GM12878 (cell line): ENCODE measurements at places on chromosomes 6 and 20.

- DNase-seq, result no peak
Measured at GRCh38 chr6:3742076-3742425, 9.5 kb downstream of the PXDC1 start.

DNA sequence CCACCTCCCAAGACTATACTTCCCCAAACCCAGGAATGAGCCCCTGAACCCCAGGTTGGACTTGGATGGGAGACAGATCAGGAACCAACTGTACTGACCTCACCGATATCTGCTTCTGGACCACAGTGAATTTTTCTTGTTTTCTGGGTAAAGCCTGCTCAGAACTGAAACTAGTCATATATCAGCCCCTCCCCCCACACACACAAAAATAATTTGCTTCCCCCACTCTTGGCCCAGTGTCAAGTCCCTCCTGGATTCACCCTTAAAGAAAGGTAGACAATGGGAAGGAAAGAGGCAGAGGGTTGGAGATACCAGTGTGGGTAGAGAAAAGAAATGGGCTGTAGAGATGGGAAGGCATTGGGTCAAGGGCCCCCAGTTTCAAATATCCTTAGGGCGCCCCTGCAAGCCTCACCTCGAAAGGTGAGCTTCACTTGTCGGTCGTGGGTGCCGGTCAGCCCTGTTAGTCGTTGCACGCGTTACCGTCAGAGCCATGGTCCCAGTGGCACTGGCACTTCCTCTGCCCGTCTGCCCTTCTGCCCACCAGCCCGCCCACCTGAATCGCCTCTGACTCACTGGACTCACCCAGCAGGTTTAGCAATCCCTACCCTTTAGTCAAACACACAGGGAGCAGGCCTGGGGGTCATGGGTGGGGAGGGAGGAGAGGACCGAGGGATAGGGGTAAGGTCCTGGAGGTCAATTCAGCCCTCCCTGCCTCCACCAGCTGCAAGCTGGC is 8.5 kb upstream of the SPAG4 start:
- no peak for DNase-seq

GRCh38 chr20:53575481-53576194 is 18.0 kb downstream of the ZNF217 start:
- DNase-seq, result no peak

DNA sequence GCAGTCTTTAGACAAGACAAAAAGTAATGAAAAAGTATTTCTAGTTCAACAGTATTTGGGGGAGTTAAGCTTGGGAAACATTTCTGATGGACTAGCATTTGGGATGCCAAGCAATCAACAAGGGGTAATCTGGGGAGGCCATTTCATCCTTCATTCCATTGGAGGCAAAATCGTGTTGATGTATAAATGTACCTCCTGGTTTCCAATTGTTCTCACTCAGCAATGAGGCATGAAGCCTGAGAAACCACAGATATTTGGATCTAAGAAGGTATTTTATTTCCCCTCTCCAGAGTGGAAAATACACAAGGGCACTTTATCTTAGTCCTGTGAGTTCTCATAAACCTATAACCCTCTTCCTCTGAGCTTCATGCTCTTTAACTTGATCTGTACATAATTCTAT is 68.2 kb downstream of the TBX18 start:
- DNase-seq, result no peak

- DNase-seq, result no peak
Measured at GRCh38 chr6:163321717-163322116, 92.8 kb upstream of the QKI start.

- DNase-seq, result no peak
Measured at GRCh38 chr6:85868685-85869084, 226.0 kb upstream of the SYNCRIP start.

GRCh38 chr6:134964451-134965203 is 14.7 kb upstream of the ALDH8A1 start:
- no peak for DNase-seq

GRCh38 chr20:54515793-54516628 is 40.6 kb downstream of the DOK5 start:
- DNase-seq, result no peak

- DNase-seq, result no peak
Measured at GRCh38 chr6:137951064-137951597, 84.1 kb downstream of the TNFAIP3 start.

- DNase-seq, result no peak
Measured at GRCh38 chr20:37457921-37458320, 63.1 kb upstream of the NNAT start.

- DNase-seq, result no peak
Measured at GRCh38 chr6:82380566-82381185, 17.1 kb downstream of the TPBG start.
